Osteoblast (primary cell): ENCODE measurements at places on chromosomes 12 and 14.

DNA sequence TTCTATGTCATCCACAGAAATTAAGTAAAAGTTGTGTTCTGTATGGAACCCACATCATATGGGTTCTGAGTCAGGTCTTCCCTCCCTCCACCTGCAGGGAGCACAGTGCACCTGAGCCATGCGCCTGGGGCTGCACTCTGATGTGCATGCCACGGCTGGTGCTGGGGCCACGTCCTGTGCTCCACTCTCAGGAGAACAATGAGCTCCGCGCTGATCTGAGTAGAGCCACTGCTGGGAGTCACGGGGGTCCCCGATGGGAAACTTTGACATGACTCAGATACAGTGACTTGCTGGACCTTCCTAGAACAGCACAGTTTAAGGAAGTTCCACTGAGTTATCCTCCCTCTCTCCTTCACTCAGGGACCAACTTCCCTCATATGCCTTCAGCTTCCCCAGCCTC lies 683.4 kb downstream of the TMEM121 start:
- DNase-seq = no peak

DNA sequence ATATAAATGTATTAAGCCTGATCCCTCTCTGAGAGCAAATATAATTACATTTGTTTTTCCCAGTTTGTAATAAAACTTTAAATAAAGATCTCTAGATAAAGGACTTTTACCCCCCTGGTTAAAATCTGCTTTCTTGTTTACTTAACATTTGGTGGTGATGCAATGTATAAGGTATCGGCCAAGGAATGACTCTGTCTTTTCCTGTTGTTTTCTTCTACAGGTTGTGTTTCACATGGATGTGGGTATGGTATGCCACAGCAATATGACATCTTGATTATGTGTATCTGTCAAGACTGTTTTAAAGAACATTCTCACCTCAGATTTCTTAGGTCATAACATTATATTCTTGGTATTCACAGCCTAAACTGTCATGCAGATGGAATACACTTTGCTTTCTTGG lies 210.6 kb upstream of the NOVA1 start:
- DNase-seq = peak; percentile 3

GRCh38 chr14:71933001-71933587 lies 865 bp downstream of the RGS6 start:
- DNase-seq = no peak

DNA sequence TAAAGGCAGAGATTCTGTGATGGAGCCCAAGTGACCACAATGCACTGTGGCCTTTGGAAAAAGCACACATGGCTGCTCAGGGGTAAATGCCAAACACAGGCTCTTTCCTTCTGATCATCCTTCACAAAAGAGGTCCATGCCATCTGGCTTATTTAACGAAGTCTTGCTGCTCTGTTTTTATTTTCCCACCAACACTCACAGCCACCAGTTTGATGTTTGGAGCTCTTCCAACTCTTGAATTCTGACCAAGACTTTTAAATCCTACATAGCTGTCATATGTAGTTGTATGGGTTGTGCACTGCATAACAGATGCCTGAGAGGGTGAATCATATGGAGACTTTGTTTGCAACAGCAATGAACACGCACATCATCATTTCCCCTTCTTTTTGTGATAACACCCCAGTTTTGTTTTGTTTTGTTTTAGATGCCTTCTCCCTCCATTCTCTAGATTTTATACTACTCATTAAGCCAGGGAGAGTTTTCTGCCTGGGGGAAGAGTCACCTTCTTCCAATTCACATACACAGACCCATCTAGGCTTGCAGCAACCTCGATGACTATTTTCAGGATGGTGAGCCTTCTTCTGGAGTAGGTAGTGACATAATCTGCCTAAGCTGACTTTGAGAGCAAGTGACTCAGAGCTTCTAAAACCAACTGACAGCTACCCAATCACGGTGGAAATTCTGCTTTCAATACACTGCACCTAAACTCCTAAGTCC lies 145.2 kb upstream of the WSCD2 start:
- no peak for DNase-seq

DNA sequence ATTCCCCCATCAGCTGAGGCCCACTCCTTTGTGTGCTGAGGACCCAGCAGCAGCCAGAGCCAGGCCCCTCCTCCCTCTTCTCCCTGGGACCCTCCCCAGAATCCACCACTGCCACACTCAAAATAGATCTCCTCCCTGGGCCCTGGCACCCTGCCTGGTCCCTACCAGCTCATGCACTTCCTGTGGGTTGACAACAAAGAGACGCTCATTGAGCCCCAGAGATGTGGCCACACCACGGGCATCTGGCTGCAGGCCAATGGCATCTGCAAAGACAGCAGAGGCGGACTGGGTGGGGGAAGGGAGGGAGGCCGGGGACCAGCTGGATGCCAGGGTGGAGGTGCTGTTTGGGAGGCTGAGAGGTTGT lies 16.0 kb upstream of the ENDOU start:
- peak; percentile 71 for DNase-seq

GRCh38 chr12:110686294-110686903 lies 2.5 kb downstream of the HVCN1 start:
- peak; percentile 32 for DNase-seq
